ENCODE measurements at places on chromosomes 6 and 20.

DNA sequence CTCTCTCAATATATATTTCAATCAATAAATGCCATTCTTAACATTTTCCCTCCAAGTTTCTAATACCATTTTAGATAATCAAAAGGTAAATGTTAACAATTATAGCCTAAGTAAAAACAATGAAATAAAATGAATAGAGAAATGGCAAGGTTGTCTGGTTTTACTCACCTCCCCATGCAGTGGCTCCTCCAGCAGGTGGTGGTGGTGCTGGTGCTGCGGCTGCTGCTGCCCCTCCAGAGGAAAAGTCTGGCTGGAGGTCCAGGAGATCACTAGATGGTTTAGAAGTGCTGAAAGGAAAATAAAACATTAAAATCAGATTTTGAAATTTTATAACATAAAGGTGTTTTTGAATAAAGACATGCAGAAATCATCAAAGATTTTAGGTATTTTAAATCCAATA, 93.2 kb downstream of the PRSS35 start:
- DNase-seq = no peak

DNA sequence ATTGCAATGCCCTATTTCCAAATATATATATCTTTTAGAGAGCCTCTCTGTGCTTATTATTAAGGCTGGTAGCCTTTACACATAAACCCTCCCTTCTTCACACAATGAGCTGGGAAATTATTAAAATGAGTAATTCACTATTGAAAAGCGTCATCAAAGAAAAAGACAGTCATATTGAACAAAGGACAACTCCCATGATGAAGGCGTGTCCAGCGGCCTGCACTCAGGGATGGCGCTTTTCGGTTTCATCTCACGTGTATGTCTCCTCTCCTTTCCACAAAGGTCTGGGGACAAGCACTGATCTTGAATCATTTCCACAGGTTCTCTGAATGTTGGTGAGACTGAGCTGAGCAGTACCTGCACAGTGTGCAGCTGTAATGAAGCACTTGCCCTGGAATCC, 3.5 kb downstream of the SERPINB9 start:
- no peak for DNase-seq

GRCh38 chr20:37714978-37715672, 21.3 kb downstream of the CTNNBL1 start:
- DNase-seq = no peak

DNA sequence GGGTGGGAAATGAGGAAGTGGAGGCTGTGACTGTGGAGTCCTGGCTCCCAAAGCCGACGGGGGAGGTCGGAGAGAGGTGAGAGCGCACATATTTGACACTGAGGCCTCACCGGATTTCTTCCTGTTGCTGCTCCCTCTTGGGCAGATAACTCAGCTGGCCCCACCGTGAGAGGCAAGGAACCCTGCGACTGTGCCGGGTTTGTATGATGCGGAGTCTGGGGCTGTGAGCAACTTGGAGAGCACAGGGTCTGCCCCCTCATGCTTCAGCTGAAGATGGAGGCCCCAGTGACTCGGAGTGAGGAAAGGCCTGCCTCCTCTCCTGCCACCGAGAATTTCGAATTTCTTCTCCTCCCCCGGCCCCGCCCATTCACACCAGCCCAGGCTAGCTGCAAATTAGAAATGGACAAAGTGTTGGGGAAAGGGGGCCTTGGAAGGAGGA, 160.6 kb downstream of the GRM4 start:
- no peak for DNase-seq

DNA sequence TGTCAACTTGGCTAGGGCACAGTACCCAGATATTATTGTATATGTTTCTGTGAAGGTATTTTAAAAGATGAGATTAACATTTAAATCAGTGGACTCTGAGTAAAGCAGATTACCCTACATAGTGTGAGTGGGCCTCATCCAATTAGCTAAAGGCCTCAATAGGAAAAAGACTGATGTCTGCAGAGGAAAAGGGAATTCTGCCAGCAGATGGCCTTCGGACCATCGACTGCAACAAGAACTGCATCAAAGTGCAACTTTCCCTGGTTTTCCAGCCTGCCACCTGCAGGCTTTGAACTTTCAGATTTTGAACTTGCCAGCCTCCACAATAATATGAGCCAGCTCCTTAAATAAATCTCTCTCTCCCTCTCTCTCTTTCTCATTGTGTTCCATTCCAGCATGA, 80.5 kb downstream of the IMPG1 start:
- no peak for DNase-seq

DNA sequence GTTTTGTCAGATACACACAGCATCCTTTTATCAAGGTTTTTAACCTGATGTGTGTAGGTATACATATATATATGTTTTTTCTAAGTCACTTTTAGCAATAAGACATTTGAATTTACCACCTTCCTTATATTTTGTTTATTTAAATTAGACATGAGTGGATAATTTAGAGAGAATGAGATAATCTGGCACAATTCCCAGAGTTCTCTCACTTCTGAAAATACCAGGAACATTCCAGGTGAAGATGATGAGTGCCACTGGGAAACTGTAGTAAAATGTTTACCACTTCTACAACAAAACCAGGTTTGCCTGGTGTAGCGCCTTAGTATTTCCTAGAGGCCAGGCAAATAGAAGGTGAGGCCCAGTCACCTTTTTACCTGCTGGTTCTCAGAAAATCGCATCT, 189.5 kb downstream of the TMEM242 start:
- no peak for DNase-seq

GRCh38 chr6:151391471-151392413, at the start of gene ZBTB2:
Gene ZBTB2 (minus strand): TSS chr6:151391559. CDS start chr6:151373637, 17,922 bp downstream.
- peak; percentile 53 for DNase-seq

DNA sequence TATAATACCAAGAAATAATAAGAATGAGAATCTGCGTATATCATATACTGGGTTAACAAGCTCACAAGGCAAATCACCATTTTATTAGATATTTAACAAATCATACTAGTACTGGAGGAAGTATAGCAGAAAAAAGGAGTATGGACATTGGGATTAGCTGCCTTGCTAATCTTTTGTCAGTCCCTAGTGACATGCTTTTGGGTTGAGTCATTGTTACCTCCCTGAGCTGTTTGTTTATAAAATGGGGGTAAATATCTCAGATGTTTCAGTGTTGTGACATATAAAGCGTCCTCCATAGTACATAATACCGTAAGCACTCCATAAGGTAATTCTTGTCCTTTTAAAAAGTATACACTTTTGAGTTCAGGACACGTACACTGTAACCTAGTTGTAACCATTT, 107.0 kb downstream of the ESR1 start:
- DNase-seq = no peak

- DNase-seq = no peak
Measured at GRCh38 chr6:128276311-128276710, 244.1 kb downstream of the PTPRK start.

- DNase-seq = no peak
Measured at GRCh38 chr6:82616386-82617028, 252.9 kb downstream of the TPBG start.

DNA sequence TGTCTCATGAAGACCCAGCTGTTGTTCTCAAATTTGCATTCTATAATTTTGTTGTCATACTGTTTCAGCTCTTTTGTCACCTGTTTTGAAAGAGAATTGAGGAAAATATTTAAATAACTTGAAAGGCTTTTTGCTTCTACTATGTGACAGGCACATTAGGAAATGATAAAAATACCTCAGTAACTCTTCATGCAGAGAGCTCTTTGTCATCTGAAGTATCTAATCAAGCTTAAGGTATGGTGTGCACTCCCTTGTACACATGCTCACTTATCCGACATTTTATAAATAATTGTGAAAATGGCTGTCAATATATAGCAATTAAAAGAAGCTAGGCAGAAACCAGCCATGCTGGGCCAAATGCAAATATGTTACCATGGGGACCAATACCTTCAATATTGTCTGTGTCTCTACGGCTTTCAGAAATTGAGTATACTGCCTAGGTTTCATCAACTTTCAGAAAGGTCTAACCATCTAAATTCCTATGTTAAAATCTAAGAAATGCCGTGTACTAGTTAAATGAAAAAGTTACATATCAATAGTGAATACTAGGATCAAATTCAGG, 349.0 kb downstream of the RNGTT start:
- DNase-seq = no peak

- DNase-seq = no peak
Measured at GRCh38 chr6:107386904-107387303, 72.5 kb downstream of the PDSS2 start.

- no peak for DNase-seq
Measured at GRCh38 chr20:5096463-5096862, 23.3 kb downstream of the PCNA start.

DNA sequence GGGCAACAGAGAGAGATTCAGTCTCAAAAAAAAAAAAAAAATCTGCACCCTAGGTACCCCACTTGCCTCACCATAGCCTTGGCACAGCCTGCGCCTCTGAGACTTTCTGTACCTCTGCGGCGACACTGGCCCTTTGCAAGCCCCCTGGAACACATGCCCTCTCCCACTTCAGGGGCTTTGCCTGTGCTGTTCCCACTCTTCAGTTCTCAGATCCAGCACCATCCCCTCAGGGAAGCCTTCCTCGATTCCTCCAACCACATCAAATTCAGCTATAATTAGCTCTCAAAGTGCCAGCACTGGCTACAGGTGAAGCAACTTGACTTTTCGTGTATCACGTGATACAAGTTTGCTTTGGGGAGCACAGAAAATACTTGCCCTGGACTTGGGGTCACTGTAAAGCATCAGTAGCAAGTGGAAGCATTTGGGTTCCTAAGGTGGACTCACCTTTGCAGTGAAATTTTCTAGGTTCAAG, 2.1 kb upstream of the UBE2V1 start:
- no peak for DNase-seq

GRCh38 chr6:37323580-37323979, 30.2 kb upstream of the RNF8 start:
- no peak for DNase-seq

GRCh38 chr6:55826941-55827340, 48.4 kb downstream of the BMP5 start:
- DNase-seq = no peak

GRCh38 chr6:130204322-130204721, 18.4 kb downstream of the SAMD3 start:
- no peak for DNase-seq

GRCh38 chr6:56172144-56172543, 75.2 kb downstream of the COL21A1 start:
- DNase-seq = no peak

DNA sequence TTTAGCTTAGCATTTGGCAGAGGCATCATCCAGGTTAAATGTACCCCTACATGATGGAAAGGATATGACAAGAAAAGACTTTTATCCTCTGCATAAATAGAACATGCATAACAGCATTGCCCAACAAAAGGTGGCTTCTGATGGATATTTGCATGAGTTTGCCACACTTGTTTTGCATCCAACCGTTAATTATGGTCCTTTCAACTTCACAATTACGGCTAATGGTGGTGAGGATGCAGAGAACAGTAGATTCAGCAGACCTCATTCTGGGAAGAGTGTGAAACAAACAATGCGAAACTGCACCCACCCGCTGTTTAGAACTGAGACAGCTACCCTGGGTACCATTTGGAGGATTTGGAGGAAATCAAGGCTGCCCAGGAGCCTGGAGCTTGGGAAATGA, 690.9 kb upstream of the CHD6 start:
- no peak for DNase-seq

- no peak for DNase-seq
Measured at GRCh38 chr6:137361701-137362100, 132.5 kb downstream of the OLIG3 start.

DNA sequence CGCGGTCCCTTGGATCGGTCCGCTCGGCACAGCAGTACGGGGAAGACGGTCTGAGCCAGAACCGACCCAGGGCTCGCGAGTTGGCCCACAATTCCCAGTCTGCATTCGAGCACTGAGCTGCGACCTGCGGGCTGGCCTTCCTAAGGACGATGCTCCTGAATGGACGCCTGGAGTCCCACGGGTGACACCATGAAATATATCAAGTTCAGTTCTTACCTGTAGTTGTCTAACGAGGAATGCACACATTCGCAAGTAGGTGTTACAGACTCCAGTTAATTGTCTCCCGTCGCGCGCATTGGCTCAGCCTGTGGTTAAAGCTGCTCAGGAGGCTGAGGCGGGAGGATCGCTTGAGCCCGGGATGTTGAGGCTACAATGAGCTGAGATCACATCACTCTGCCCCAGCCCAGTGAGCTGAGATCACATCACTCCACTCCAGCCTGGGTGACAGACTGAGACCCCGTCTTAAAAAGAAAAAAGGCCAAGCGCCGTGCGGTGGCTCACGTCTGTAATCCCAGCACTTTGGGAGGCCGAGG, 802 bp downstream of the PEX7 start:
- no peak for DNase-seq

GRCh38 chr6:105967917-105968602, 118.1 kb upstream of the PRDM1 start:
- DNase-seq = no peak

GRCh38 chr6:163513003-163513402, 98.5 kb downstream of the QKI start:
- DNase-seq = no peak

DNA sequence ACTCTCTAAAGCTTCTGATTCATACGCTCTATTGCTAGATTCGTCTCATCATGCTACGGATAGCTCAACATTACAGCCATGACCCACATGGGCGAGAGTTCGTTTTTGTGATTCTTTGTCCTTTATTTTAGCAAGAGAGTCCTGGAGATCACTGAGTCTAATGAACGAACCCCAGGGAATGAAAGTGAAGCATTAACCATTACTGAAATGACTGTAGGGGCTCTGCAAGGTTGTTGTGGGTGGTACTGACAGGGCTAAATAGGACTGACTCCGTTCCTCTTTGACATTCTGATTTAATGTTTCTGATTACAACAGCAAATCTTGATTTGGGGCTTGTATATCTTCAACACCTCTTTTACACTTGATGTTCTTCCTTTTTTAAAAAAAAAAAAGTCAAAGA, 13.7 kb upstream of the RTF2 start:
- no peak for DNase-seq

DNA sequence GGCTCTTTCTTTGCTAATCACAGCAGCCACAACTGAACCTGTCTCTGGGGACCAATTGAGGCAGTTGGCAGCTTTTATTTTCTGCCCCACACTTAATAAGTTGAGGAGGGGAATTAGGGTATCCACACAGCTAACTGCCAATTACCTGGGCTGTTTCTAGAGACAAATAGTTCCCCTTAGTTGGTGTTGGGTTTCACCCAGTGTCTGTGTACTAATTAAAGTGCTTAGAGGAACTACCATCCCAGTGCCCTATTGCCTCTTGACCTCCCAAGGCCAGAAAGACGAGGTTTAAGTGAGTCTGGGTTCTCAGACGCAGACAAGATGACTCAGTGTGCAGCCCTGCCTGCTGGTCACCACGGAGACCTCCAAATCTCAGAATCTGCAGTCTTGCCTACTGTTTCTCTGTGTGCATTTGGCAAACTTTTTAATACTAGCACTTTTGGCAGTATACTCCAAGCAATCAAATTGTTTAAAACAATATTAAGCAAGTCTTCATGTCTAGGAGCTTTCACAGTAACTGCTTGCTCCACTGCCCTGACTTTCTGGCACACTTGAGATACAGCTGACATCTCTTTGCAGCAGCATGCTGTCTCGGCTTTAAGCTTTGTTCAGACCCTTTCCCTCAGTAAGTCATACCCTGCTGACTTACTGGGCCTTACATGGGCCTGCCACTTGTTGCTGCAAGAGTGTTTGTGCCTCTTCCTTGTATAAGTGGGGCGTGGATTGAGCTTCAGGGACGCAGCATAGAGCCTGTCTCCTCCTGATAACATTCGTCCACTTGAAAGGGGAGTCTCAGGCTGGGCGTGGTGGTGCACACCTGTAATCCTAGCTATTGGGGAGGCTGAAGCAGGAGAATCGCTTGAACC, 31.9 kb downstream of the STK35 start:
- DNase-seq = no peak

All from activated gamma-delta T cell treated with anti-CD3 and anti-CD28 coated beads, Interleukin-2, amount 50 U/mL, for 16 hours (primary cell).